A172 (cell line): ENCODE measurements at places on chromosomes 5 and 9. TPM values are rescaled to one million over a fixed set of nuclear protein-coding genes. Genes with fewer than 3 reads are reported as not detected.

GRCh38 chr5:157115012-157115411 is 6.2 kb upstream of the HAVCR2 start:
- no peak for DNase-seq

DNA sequence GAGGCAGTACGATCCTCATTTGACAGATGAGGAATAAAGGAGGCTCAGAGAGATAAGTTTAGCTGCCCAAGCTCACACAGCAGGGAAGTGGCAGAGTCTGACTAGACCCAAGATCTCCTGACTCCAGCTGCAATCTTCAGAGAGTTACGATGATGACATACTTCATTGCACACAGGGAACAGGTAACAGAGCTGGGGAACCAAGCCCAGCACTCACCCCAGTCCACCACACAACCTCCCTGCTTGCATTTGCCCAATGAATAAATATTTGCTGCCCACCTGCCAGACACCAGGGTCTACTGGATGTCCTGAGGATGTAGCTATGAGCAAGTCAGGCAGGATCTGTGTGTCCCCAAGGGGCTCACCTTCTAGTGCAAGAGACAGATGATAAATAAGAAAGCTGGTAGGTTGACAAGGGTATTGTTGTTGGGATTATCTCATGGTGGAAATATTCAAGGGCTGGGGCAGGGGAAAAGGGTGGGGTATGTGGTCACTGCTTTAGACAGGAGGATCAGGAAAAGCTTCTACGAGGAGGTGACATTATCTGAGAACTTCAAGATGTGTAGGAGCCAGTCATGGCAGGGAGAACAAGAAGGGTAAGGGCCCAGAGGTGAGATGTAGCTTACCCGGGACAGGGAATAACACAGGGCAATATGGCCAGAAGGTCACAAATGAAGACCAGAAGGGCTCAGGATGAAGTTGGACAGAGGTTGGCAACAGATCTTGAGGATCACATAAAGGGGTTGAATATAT is 28.6 kb upstream of the CPEB4 start:
- peak; percentile 32 for DNase-seq

GRCh38 chr9:105117234-105117633 is 127.2 kb upstream of the SLC44A1 start:
- DNase-seq, result no peak

The IL31RA gene
- total RNA-seq, result 1.6 and 2.6 TPM in 2 replicates

- peak; percentile 78 for DNase-seq
These were observed 227.3 kb upstream of the DAPK1 start for GRCh38 chr9:87270221-87270847.

GRCh38 chr9:112387115-112387514 is 7.2 kb downstream of the HSDL2 start:
- no peak for DNase-seq

The ANKRD31 gene
- total RNA-seq, result not detected in 2 replicates

DNA sequence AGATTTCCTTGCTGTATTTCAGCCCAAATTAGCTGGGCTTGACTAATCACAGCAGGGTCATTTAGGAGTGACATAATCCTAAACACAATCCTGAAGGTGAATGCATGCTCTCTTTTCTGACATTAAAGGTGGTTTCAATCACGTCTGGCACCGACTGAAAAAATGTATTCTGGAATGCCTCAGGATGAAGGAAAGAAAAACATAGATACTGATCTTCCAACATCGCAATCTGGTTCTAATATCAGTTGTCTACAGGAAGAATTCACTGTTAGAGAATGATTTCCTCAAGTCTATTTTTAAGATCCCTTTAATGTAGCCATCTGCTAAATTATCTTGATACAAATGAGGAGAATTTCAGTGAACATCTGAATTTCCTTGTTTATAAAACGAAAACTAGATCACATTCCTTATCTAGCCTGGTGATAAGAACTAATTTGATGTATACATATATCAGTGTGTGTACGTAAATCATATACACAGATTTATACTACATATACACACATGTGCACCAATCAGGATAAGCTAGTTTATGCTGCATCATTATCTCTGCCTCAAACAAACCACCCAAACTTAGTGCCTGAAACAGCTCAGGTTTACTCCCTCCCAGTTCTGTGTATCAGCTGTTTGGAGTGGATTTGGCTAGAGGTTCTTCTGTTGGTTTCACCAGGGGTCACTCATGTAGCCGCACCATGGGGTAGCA is 31.3 kb upstream of the TAS2R1 start:
- no peak for DNase-seq

DNA sequence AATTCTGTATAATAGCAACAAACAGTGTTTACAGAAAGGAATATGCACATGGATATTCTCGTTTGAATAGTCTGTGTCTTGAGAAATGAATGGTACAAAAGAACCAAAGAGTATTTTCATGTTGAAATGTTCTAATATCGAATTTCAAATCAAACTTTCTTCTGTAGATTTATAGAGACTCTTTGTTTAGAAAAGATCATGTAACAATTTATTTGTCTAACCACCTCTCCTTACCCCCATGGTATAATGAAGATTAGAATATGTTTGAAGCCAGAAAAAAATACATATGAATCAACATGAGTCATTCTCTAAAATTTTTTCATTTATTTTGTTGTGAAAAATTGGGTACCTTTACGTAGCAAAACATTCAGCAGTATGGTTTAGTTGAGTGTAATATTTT is 285.6 kb downstream of the PRR16 start:
- no peak for DNase-seq

- DNase-seq, result no peak
These were observed 121.7 kb upstream of the BNC2 start for GRCh38 chr9:16992138-16992537.

DNA sequence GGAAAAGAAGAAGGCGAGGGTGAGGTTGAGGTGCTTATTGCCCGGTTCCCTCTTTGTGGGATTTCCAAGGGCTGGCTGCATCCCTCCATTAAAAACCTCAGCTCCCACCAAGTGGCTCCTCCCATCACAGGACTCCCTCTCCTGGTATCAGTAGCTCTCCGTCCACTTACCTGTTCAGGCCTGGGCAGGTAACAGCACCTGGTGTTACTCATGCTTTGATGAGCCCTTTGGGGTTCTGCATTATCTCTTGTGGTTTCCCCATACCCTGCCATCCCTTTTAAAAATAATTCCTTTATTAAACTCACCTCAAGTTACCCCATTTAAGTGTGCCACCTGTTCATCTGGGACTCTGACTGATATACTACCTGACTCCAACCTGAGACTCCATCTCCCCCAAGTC is 17.5 kb upstream of the TGFBR1 start:
- no peak for DNase-seq

GRCh38 chr5:38724301-38725030 is 121.3 kb upstream of the OSMR start:
- DNase-seq, result peak; percentile 62

- DNase-seq, result no peak
These were observed 212.6 kb downstream of the MCTP1 start for GRCh38 chr5:95072281-95072680.

The HSPA9 gene
- total RNA-seq, result 605 and 654 TPM in 2 replicates

The SLC45A2 gene
- not detected in 2 replicates for total RNA-seq
